ENCODE measurements at places on chromosomes 5 and 9.

DNA sequence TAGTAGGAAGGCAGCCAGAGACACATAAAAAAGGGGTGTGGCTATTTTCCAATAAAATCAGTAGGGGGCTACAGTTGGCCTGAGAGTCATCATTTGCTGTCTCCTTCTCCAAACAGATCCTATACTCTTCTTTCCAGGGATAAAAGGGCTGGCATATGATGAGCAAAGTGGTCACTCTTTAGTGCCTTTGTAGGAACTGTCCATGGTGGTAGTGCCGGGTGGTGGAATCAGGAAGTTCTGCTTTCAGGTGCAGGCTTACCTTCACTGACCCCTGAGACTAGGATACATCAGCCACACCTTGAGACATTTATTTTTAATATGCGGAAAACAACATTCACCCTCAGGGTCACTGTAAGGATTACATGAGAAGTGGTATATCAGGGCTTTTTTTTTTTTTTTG lies 80.8 kb downstream of the ASTN2 start:
- no peak for DNase-seq

DNA sequence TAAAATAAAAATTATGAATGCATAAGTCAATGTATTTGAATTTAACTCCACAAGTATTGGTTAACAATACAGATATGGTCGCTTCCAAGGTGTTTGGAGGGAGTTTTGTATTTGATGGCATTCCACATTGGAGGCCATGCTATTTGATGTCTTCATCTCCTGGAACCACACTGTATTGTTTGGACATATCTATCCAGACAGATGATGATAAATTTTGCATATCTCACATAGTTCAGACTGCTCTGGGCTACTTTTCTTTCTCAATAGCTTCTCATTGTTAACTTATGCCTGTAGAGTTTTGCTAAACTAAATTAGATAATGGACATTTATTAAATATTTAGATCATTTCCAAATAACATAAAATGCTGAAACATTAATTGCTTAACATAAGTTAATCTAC lies 58.0 kb downstream of the CDKN2A start:
- no peak for DNase-seq

GRCh38 chr9:124747065-124747464 lies 24.0 kb downstream of the NR6A1 start:
- DNase-seq, result no peak

- DNase-seq, result no peak
Measured at GRCh38 chr5:141521244-141521781, 32.4 kb downstream of the PCDHGC5 start.

DNA sequence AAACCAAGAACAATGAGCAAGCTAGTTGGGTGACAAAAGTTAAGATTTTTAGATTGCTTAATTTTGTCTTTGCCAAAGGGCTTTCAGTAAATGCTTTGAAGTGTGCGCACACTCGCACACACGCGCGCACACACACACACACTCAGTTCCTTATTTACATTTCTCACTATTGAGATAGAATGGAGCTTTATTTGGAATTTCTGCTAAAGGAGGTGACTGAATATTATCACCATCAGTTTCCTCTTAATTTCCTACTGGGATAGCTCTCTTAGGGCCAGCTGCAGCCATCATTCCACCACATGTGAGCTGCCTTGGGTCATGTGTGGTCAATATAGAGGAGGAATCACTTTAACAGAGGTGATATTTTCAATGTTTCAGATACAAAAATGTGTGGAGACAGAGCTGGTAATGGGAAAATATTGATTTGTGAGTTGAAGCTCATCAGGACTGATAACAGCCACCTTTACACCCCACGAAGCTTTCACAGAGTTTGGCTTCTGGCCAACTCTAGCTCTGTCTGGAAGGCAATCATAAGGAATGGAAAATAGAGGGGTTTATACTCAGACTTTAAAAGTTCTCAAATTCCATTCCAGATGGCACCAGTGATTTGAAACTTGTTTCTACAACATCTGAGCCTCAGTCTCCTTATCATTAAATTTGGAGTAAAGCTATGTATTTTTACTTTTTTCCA lies 99.9 kb downstream of the MACIR start:
- no peak for DNase-seq

DNA sequence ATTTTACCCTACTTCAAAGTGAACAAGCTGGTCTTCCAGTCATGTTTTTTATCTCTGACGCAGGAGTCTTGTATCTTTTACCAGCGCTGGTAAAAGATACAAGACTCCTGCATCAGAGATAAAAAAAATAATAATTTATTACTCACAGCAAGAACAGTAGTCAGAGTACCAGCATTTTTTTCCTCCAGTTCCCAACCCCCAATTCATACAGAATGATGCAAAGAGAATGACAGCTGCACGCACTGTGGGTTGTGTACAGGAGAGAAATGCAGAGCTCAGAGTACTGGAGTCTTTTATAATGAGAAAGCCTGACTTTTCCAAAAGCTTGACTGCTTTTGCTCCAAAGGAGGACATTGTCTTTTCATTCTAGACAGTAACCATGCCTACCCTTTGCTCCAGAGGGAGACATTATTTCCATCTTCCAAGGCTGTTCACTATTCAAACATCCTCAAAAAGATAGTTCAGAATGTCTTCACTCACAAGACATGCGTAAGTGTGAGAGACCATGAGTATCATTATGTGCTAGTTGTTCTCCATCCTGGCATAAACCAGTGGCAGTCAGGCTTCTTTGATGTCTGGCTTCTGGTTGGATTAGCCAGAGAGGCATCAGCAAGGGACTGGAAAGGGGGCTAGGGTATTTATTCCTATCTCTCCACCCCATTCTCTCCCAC lies 14.3 kb upstream of the RANBP6 start:
- no peak for DNase-seq

GRCh38 chr5:178083922-178084321 lies 29.4 kb upstream of the N4BP3 start:
- DNase-seq, result no peak

DNA sequence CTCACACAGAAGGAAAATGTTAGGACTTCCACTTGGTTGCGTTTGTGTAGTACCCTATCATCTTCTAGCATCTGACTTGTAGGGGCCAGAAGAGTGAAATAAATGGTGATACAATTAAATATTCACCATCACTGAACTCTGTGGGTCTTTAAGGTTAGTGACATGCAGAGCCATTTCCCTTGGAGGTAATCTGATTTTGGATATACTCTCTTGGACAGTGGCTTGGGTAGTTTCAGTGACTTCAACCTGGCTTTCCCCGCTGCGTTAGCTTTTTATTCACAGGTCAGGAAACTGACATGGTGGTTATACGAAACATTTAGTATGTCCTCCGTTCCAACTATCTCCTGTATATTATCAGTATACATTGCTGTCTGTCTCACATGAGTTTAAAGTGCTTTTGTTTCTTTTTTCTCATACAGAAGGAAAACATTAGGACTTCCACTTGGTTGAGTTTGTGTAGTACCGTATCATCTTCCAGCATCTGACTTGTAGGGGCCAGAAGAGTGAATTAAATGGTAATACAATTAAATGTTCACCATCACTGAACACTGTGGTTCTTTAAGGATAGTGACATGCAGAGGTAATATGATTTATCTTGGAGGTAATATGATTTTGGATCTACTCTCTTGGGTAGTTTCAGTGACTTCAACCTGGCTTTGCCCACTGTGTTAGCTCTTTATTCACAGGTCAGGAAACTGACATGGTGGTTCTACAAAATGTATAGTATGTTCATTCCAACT lies 883.6 kb downstream of the TAF11L14 start:
- DNase-seq, result no peak

GRCh38 chr5:92841604-92842155 lies 739.3 kb downstream of the NR2F1-AS1 start:
- no peak for DNase-seq

All from T-helper 22 cell (primary cell).